ENCODE measurements at places on chromosomes 4 and X.

DNA sequence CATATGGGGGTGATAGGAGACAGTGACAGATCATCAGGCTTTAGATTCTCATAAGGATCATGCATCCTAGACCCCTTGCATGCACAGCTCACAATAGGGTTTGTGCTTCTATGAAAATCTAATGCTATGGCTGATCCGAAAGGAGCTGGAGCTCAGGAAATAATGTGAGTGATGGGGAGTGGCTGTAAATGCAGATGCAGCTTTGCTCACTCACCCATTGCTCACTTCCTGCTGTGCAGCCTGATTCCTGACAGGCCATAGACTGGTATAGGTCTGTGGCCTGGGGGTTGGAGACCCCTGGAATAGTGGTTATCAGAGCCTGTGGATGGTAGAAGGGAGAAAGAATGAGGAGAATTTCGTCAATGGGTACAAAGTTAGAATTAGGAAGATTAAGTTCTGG is 2751.1 kb downstream of the ARAP2 start:
- DNase-seq = no peak

DNA sequence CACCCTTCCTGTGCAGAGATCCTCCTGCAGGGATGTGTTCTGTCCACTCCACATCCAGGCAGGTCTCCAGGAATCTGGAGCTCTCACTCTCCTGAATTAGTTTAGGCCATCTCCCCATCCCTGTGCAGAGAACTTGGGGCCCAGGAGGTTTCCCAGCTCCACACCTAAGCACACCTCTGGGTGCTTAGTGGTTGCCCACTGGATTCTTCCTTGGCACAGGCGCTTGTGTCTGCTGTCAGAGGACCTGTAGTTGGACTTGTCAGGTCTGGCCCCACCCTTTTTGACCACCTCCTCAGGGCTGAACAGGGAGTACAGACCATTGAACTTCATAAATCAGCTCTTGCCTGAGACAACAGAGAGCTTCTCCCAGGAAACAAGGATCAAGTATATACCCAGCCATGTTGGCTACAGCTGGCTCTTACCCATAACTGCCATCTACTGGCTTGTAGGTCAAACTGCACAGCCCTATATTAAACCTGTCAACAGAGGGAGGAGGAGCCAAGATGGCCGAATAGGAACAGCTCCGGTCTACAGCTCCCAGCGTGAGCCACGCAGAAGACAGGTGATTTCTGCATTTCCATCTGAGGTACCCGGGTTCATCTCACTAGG is 275.5 kb downstream of the PPARGC1A start:
- no peak for DNase-seq

DNA sequence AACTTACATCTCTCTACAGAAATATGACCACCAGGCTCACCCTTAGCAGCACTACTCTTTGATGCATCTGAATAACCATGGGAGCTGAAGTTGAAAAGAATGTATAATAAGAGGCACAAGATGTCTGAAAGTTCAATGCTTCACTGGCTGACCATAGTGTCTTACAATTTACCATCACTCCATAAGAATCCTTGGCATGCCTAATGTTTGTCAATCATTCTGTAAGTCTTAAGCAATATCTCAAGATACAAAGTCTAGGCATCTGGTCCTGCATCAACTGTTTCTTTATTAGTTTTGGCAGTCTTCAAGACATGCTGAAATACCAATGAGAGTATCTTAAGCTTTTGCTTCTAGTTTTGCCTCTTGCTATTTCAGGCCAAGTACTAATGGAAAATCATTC is 755.5 kb downstream of the STIM2 start:
- DNase-seq = no peak

- DNase-seq = no peak
These were observed 41.0 kb downstream of the FNIP2 start for GRCh38 chr4:158809611-158810486.

DNA sequence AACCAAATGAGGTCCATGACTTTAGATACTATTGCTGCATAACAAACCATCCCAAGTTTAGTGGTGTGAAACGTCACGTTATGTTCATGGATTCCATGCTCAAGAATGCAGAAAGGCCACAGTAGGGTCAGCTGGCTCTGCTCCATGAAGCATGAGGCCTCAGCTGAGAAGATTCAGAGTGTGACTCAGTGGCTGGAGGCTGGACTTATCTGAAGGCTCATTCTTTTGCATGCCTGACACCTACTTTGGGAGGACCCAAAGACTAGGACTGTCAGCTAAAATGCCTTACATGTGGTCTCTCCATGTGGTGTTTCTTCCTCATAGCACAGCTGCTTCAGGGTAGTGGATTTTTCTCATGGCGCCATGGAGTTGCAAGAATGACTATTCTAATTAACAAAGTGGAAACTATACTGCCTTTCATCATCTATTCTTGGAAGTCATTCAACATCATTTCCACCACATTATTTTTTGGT is 11.5 kb upstream of the CCDC149 start:
- DNase-seq = no peak

DNA sequence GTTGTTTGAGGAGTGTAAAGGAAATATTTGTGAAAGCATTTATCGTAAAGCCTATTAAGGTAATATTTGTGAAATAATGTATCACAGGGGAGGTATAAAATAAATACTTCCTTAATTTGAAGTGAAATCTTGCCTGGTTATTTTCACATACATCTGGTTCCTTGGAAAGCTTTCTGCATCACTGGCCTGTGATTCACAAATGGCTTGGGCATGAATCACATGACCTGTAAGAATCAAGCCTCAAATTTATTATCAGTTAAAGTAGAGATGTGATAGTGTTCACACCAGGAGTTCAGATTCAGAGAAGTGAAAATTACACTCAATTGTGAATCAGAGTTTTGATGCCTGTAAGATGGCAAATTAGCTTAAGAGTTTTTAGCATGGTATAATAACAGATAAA is 1911.4 kb downstream of the STIM2 start:
- no peak for DNase-seq

DNA sequence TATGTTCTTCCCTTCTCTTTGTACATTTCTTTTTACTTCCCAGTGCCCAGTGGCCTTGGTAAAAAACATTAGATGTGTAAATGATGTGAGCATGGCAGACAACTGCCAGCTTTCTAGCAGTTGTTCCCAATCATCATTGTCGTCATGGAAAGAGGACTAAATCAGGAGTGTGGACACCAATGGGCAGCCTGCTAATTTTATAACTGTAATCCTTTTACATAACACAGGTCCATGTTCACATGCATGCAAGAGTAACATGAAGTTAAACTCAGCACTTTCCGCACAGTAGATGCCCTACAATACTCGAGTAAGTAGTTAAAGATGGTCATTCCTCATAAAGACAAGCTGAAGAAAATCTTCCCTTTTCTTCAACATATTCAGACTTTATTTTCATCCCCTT is 23.4 kb upstream of the G3BP2 start:
- DNase-seq = no peak

DNA sequence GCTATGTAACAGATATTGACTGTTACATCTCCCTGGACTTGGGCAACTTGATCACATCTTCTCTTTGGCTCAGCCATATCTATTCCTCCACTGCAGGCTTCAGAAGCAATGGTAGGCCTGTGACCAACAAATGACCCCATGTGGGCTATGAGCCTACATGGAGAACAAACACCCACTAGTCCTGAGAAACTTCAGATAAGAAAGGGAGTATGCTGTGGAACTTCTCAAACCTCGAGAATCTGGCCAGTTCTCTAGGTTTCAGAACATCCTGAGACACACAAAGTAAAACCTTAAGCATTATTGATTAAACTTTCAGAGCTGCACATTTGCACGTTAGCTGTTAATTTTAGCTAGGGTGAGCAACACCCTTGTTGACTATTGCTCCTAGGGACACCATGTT is 16.3 kb downstream of the RBMX2 start:
- DNase-seq = no peak

GRCh38 chr4:140344101-140344500 is 29.3 kb upstream of the SCOC start:
- no peak for DNase-seq

DNA sequence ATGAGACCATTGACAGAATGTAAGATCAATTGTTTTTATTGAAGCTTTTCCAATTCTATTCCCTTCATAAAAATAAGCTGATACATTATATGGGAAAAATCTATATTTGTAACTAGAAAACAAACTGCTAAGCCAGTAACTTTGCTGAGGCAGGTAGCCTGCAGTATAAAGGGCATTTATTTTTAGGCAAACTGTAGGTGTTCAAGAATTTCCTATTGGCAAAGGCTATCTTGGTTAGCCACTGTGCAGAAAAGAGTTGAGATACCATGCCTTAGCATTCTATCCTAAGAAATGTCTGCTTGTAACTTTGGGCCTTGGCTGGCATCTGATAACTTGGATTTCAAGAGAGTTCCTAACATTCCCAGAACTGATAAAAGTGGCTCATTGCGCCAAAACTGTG is 18.5 kb upstream of the PRRG1 start:
- DNase-seq = no peak

DNA sequence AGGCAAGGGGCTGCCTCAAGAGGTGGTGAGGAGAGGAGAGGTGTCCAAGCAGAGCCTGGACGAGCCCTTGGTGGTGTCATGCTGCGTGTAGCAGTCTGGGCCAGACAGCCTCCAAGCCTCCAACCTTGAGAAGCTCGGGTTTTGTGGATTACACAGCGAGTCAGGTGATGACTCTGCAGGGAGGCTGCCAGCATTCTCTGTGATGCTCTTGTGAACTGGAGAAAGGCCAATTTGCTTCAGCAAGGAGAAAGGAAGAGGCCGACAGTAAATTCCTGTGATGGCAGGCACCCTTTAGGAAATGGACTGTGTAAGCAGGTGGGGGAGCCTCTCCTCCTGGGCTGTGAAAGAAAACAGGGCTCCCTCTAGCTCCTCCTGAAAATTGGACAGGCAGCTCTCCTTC is 36.0 kb upstream of the CD99L2 start:
- DNase-seq = no peak

GRCh38 chr4:2714918-2715317 is 41.2 kb downstream of the TNIP2 start:
- no peak for DNase-seq

- DNase-seq = no peak
These were observed 15.6 kb downstream of the TRIML1 start for GRCh38 chr4:188154668-188155405.

GRCh38 chr4:166335256-166335938 is 462.4 kb downstream of the TLL1 start:
- no peak for DNase-seq

DNA sequence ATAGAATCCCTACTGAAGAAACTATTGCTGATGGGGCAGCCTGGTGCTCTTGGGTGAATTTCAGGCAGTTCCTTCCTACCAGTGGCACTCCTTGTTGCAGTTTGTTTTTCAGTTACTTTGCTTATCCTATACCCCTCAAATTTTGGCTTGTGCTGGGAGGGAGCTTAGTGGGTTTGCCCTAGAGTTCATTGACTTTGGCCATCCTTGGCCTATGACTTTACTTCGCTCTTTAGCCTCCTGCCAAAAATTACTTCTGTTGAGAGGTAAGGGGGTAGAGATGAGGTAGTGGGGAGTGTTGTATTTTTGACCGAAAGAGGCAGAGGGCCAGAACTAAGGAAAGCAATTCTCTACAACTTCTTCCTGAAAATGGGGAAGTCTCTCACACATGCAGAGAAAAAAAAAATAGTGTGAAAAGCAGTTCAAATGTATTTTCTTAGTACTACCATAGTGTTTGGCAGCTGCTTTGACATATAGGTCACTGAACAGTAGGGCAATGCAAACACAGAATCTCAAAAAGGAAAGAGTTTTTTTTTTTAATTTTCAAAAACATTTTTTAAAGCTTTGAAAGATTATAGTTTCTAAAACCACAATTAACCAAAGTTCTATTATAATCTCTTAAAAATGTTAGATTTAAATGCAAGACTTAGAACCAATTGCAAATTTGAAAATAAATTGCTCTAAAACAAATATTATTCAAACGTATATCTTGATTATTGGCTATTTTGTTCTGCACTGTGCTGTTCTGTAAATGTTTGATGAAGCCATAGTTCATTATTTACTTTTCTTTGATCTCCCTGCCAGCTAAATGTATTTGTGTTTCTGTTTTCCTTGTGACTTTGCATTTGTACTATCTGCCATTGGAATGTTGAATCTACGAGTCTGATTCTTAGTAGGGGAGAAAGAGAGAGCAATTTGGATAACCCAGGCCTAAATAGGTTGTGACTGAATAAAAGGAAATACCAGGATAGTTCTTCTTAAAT is 73.6 kb downstream of the DCK start:
- DNase-seq = no peak

- peak; percentile 0 for DNase-seq
These were observed 490 bp downstream of the RWDD4 start for GRCh38 chr4:183658362-183659028.

- DNase-seq = no peak
These were observed 74.0 kb downstream of the FAM53A start for GRCh38 chr4:1609901-1610790.

DNA sequence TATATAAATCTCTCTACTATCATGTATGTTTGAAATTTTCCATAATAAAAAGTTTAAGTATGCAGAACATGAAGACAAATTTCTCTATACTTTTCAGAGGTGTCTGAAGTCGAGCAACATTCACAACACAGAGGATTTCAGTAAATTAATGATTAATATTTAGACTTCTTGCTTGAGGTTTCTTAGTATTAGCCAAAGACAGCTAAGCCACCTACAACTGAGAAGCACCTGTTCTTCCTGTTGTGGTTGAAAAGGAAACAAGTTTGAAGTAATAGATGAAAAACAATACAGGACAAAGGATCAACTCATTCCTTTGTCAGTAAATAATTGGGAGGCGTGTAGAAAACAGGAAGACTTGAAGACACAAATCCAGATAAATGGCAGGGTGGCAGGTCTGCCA is 21.1 kb downstream of the SCML1 start:
- DNase-seq = no peak

- no peak for DNase-seq
These were observed 27.7 kb downstream of the MAML3 start for GRCh38 chr4:140126261-140126660.

GRCh38 chr4:147492761-147493160 is 11.9 kb downstream of the EDNRA start:
- DNase-seq = no peak

GRCh38 chr4:21571100-21571499 is 377.5 kb downstream of the KCNIP4 start:
- no peak for DNase-seq

GRCh38 chr4:85302193-85302736 is 172.7 kb upstream of the ARHGAP24 start:
- no peak for DNase-seq

DNA sequence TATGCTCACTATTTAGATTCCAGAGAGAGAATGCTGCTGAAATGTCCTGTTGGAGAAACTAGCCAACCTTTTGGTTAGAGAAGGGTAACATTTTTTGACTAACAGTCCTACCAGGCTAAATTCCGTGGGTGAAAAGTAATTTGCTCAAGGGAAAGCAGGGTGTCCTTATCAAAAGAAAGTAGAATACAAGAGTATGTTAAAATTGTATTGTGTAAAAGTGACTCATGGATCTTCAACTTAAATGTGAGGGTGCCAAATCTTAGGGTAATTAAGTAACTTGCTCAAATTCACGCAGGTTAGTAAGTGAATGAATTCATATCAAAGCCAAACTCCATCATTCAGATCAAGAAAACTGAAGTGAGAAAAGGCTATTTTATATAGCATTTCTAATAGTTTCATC is 81.7 kb downstream of the PCDH7 start:
- DNase-seq = no peak

Data from stimulated activated CD8-positive, alpha-beta memory T cell treated with anti-CD3 and anti-CD28 coated beads, Interleukin-4, amount 100 ng/mL, for 4 hours (primary cell).